ENCODE measurements at places on chromosomes 16 and 17.

DNA sequence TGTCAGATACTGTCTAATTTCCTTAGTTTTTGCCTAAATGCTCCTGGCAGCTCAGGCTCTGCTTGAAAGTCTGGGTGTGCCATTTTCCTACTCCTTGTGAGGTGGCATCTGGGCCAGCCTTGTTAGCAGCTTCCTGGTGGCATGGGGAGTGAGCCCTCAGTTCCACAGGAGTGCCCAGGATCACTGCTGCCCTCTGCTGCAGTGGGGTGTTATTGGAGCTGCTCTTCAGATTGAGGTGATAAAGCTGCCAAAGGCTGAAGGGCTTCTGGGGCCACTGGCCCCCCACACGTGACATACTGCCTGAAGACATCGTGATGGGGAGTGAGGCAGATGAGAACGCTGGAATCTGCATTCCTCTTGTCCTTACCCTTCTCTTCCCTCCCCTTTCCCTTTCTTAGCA, 27.4 kb downstream of the CEP95 start:
- H3K36me3 ChIP-seq: peaks cover 61% of the 10 kb centered on the region
- H3K4me1 ChIP-seq: peaks cover 25% of the 10 kb centered on the region
- H3K4me3 ChIP-seq: no peak overlapping the region
- no peaks in the 10 kb centered on the region for H3K27me3 ChIP-seq
- H3K27ac ChIP-seq: peak overlapping the region; percentile 72

DNA sequence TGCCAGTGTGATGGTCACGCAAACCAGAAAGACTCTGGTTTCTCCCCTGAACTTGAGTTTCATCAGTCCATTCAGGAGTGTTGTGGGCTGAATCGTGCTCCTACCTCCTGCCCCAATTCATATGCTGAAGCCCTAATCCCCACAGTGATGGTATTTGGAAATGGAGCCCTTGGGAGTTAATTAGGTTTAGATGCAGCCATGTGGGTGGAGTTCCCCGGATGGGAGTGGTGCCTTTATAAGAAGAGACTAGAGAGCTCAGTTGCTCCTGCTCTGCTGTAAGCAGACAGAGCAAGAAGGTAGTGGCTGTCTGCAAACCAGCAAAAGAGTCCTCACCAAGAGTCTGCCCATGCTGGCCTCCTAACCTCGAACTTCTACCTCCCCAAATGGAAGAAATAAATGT, 160.3 kb upstream of the DYNLRB2 start:
- H3K27ac ChIP-seq: no peak overlapping the region
- H3K4me1 ChIP-seq: no peaks in the 10 kb centered on the region
- no peak overlapping the region for H3K4me3 ChIP-seq

- H3K27me3 ChIP-seq: peaks cover 35% of the 10 kb centered on the region
- peaks cover 3% of the 10 kb centered on the region for H3K36me3 ChIP-seq
- no peak overlapping the region for H3K4me3 ChIP-seq
- no peak for DNase-seq
- no peak overlapping the region for H3K27ac ChIP-seq
Observed at GRCh38 chr17:74330446-74330845, 4.4 kb downstream of the KIF19 start.

DNA sequence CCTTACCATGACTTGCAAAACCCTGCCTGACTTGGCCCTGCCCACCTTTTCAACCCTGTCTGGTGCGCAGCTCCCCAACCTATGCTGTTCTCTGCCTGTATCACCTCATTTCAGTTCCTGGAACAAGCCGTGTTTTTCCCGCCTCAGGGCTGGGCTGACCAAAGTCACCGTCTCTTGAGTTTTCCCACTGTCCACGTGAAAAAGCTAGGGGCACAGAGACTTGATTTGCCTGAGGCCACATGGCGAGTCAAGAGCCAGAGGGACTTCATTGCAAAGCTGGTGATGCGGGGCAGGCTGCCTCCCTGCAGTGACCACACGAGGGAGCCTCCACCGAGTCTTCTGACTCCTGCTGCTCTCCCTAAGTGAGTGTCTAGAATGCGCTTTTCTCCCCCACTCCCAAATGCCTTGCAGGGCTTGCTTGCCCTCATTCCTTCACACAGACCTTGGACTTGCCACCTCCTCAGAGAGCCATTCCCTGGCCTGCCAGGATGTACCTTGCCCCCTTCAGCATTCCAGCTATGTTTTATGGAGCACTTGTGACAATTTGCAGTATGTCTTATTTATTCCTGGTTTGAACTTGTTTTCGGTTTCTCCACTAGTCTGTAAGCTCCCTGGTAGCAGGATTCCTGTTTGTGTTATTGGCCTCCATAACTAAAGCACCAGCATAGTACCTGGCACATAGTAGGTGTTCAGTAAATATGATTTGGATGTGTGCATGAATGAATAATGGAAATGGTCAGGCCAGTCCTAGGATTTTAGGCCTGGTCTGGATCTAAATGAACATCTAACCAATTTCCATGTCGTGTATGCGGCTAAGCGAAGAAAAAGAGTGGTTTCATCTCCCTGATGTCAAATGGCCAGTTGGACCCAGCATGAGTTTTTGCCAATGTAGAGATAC, 252.3 kb downstream of the SNX29 start:
- DNase-seq: peak; percentile 18
- peak overlapping the region; percentile 86 for H3K27ac ChIP-seq
- H3K4me1 ChIP-seq: peaks cover 40% of the 10 kb centered on the region

DNA sequence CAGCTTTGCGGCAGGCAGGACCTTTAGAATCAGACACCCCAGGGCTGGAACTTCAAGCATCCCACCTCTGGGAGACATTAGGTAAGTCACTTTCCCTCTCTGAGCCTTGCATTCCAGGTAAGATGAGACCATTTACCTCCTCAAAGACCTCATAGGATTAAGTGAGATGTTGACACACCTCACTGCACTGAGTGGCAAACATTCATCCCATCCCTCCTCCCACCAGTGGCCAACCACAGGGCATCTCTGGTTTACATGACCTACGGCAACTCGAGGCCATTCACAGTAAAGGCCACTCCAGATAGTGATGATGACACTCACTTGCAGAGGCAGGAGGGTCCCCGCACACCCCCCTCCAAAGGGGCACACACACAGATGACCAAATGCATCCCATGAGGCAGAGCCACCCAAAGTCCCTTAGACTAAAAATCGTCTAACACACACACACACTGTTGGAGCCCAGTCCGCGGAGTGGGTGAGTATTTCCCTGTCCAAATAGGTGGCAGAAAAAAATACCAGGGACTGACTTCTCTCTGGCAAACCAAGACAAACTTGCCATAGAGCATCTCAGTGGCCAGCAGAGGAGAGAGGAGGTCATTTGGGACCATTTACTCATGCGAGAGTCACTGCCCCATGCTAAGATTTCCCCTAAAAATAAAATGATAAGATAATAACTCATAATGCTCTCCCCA, 454.9 kb downstream of the SOX9 start:
- no peak for DNase-seq
- H3K27ac ChIP-seq: no peak overlapping the region
- peaks cover 47% of the 10 kb centered on the region for H3K27me3 ChIP-seq
- no peaks in the 10 kb centered on the region for H3K36me3 ChIP-seq
- H3K4me3 ChIP-seq: no peak overlapping the region

GRCh38 chr17:47694581-47695428, 844 bp downstream of the TBKBP1 start:
- peak overlapping the region; percentile 86 for H3K27ac ChIP-seq
- H3K4me3 ChIP-seq: peak overlapping the region; percentile 86
- H3K27me3 ChIP-seq: no peaks in the 10 kb centered on the region
- no peaks in the 10 kb centered on the region for H3K36me3 ChIP-seq
- DNase-seq: peak; percentile 51

All from stimulated activated naive B cell treated with anti-CD40 and anti-IgM and Interleukin-4, amounts not matched to agents 10 μg/mL and 1 μg/mL and 100 μg/mL, for 72 hours (primary cell).